ENCODE measurements at places on chromosomes 6 and 20.

GRCh38 chr20:39518654-39519053 is 556.5 kb downstream of the DHX35 start:
- no peak for DNase-seq

DNA sequence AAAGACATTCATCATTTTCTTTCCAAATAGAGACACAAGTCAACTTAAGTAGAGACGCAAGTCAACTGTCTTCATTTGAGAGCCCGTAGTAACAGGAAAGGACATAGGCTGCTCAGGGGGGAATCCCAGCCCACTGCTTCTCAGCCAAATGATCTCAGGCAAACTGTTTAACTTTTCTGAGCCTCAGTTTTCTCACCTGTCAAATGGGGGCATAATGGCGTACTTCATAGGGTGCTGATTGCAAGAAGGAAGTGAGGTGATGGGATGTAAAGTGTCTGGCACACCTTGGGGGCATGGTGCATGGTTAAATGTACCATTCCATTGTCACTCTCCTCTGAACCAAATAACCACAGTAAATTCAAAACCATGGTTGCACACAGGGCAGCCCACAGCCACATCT is 96.5 kb downstream of the EYA2 start:
- DNase-seq: no peak

GRCh38 chr6:158879180-158879579 is 60.0 kb upstream of the EZR start:
- peak; percentile 21 for DNase-seq

- DNase-seq: peak; percentile 69
Observed at GRCh38 chr6:101086473-101086872, 205.3 kb upstream of the ASCC3 start.

DNA sequence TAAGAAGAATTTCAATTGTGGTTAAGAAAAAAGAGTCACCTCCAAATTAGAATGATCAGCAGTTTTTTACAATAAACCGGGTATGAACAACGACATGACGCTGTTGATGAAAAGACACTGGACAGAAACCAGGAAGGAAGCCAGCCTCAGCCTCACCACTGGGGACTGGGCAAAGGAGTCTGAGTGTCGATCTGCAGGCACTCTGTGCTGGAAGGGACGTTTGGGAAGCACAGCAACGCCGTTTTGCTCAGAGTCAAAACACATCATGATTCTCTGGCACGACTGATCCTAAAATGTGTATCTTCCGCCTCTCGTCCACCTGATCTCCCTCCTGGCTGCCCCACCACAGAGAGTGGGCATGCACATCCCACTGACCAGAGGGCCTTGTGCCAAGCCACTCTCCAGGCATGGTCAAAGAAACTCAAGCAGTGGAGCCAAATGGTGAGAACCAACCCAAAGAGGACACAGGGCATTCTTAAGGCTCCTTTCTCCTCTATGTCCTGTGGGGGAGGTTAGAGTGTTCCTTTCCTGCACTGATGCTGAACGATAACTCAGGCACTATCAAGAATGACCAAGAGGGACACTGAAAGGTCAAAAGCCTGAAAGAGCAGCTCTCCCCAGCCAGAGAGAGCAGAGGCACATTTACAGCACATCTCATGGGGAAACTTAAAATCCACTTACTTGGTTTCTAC is 68.8 kb downstream of the AGPAT4 start:
- DNase-seq: no peak

- no peak for DNase-seq
Observed at GRCh38 chr20:33401921-33402369, 626 bp upstream of the CDK5RAP1 start.

DNA sequence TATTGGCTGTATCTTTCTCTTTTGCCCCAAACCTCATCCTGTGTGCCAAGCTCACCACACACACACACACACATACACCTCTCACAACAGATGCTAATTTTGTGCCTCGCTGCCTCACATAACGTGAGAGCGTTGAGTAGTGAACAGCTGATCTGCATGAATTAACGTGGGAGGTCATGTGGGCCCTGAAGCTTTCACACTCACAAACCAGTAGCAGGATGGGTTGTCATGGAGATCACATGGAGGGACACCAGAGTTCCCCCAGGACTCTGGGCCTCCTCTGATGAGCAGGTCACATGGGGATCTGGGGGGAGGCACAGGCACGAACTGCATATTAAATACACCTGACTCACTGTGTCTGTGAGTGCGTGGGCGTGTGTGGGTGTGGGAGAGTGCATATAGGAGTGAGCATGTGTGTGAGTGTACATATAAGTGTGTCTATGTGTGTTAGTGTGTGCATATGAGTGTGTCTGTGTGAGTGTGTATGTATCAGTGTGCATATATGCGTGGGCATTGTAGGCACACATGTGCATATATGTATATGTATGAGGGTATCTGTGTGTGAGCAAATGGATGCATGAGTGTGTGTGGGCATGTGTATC is 62.7 kb upstream of the SULF2 start:
- no peak for DNase-seq

DNA sequence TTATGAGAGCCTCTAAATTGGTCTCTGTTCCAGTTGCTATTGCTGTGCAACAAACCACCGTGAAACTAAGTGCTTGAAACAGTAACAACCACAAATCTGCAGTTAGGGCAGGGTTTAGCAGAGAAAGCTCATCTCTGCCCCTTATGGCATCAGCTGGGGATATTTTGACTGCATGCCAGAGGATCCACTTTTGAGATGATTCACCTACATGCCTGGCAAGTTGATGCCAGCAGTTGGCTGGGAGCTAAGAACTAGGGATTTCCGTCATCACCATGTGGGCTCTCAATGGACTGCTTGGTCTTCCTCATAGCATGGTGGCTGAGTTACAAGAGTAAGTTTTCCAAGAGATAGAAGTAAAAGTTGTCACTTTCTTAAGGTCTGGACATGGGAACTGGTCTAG is 35.1 kb downstream of the PLCB4 start:
- DNase-seq: no peak

GRCh38 chr6:32244270-32244669 is 20.4 kb upstream of the NOTCH4 start:
- no peak for DNase-seq

Measured in GM23338 (cell line).